Upper lobe of left lung (tissue), 6 donors: ENCODE measurements at places on chromosomes 5 and 9. TPM values are rescaled to one million over a fixed set of nuclear protein-coding genes. Genes with fewer than 3 reads are reported as not detected.
A peak's percentile ranks its signal among the peaks of the same experiment; 100 is the strongest.

Gene IL7R
- 118 TPM for total RNA-seq

Gene SLC6A7
- not detected for total RNA-seq

Gene MGAT1
- 255 TPM for total RNA-seq

Gene MAMDC2
- 50.1 TPM for total RNA-seq

Gene SURF4
- 208 TPM for total RNA-seq

Gene HCN1
- total RNA-seq: 0.07 TPM

Gene ALDH1A1
- total RNA-seq: 230 TPM

Gene SLC45A2
- total RNA-seq: not detected

Gene RGS7BP
- total RNA-seq: 2.5 TPM

Gene ZNF366
- 11.8 TPM for total RNA-seq

DNA sequence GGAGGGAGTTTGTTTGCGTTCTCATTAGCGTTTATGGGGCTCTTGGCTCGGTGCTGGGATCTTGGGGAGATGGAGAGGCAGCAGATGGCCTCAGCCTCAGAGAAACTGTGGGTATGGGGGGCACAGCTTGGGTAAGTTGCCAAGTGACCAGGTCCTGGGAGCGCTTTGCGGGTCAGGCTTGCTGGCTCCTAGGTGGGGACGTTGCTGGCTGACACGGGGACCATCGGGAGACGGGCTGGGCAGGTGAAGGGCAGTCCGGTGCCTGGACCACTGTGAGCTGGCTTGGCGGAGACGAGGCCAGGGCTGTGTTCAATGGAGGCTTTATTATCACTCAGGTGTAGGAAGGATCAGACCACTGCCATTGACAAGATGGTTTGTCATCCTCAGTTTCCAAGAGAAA is 30.0 kb downstream of the FGD3 start:
- no peak for DNase-seq

GRCh38 chr5:111439473-111440075 is 72.8 kb downstream of the STARD4 start:
- DNase-seq: no peak

DNA sequence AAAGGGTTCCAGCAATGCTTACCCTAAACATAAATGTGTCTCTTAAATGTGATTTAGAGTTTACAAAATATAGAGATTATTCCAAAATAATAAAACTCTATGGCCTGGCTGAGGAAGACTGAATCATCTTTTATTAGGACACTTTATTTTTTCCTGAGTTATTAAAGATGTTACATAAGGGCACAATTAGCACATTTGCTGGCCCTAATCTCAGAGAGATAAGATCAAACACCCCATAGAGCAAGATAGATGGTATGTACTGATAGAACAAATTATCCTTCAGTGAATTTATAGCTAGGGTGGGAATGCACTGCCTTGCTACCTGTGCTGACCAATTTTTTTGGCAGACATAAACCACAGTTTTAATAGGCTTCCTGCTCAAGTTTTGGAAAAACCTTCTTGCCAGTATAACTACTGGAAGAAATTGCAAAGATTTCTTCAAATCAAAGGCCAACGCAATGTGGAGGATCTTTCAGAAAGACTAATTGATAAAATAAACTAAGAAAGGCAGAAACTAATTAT is 367.1 kb upstream of the MPDZ start:
- DNase-seq: no peak

DNA sequence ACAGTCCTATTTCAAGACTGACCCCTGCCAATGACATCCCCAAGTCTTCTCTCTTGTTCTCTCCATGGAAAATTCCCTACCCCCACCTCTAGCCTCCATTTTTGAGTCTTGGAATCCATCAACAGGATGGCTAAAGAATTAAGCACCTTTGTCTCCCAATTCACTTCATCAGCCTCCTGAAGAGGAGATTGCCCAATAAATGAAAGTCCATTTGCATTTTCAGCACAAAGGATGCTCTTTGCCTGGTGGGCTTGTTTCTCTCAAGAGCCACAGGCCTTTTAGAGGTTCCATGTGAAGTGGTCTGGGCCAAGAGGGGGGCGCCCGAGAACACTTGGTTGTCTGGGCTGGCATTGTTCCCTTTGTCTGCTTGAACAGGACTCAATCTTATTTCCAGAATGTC is 12.6 kb downstream of the HSD17B3 start:
- DNase-seq: no peak

GRCh38 chr9:11742471-11742870 is 950.7 kb upstream of the TYRP1 start:
- no peak for DNase-seq

DNA sequence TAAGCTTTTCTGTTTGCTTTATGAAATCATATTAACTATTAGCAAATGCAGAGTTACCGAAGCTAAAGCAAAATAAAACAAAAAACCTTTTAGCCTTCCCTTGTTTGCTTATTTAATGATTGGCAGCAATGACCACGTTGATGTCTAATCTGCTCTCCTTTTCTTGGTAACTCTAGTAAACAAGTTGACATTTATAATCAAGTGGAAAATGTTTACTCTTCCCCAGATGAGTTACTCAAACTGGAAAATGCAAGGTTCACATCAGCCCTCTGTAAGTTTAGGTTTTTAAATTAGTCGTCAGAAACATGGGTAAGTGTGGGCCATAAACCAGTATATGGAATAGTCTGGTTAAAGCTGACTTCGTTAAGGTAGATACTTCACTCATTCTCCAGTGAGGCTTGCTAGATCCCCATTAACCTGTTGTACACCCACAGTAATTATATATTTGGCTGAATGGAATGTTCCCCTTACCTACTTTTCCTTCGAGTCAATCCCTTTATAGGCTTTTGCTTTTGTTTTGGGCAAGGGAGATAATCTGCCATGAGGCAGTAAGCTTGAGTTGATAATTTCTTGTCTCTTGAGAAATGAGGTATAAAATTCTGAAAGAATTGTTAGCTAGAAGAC is 100.9 kb downstream of the GDNF start:
- DNase-seq: no peak

DNA sequence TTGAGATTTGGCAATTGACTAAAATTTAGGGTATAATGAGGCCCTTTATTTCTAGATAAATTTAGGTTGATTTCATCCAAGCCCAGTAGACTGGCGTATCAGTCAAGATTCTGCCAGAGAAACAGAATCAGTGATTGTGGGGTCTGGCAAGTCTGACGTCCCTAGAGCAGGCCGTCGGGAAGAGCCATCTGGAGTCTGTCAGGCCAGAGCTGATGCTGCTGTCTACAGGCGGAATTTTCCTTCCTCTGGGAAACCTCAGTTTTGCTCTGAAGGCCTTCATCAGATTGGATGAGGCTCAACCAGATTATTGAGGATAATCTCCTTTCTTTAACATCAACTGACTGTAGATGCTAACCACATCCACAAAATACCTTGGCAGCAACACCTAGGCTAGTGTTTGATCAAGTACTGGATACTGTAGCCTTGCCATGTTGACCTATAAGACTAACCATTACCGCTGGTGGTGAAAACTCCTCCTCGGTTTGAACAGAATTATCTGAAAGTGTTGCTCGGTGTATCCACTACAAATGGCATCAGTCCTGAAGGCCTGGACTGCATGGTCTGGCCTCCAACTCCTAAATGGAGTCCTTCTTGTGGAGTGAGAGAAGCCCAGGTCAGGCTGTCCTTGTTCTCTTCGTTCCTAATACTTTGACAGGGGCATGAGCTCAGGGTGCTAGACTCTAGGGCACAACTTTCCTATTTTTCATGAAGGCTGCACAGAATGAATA is 83.2 kb upstream of the ANKH start:
- no peak for DNase-seq

- no peak for DNase-seq
Measured at GRCh38 chr9:78573205-78573604, 276.3 kb downstream of the PSAT1 start.

DNA sequence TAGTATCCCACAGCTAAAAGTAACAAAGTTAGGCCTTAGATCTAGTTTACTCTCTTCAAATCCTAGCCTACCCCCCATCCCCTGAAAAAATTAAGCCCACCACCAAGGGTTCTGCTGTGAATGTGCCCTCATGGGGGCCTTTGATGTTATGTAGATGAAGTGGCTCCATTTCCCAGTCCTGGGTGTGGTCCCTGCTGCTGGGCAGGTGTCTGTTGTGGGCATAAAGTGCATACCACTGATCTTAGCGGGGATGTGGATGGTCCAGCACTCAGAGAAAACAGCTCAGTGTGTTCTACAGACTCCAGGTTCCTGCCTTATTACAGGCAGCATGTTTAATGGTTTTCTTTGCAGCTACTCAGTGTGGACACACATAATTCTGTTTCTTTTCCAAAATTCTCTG is 1.9 kb downstream of the PCBD2 start:
- DNase-seq: no peak

DNA sequence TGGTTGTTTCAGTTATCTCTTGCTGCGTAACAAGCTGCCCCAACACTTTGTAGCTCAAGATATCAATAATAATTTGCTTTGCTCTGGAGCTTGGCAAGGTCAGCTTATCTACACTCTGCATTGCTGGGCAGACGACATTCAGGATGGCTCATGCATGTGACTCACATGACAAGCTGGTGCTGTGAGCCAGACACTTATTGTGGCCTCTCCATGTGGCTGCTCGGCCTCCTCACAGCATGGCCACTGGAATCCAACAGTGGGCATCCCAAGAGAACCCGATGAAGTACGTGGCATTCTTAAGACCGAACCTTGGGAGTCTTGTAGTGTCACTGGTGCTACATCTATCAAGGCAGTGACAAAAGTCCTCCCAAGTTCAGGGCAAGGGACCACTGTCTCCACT is 94.2 kb upstream of the MVB12B start:
- no peak for DNase-seq

- no peak for DNase-seq
Measured at GRCh38 chr9:94881940-94882339, 155.4 kb downstream of the AOPEP start.

GRCh38 chr9:74499770-74500583 is 2.8 kb downstream of the RORB start:
- DNase-seq: no peak

DNA sequence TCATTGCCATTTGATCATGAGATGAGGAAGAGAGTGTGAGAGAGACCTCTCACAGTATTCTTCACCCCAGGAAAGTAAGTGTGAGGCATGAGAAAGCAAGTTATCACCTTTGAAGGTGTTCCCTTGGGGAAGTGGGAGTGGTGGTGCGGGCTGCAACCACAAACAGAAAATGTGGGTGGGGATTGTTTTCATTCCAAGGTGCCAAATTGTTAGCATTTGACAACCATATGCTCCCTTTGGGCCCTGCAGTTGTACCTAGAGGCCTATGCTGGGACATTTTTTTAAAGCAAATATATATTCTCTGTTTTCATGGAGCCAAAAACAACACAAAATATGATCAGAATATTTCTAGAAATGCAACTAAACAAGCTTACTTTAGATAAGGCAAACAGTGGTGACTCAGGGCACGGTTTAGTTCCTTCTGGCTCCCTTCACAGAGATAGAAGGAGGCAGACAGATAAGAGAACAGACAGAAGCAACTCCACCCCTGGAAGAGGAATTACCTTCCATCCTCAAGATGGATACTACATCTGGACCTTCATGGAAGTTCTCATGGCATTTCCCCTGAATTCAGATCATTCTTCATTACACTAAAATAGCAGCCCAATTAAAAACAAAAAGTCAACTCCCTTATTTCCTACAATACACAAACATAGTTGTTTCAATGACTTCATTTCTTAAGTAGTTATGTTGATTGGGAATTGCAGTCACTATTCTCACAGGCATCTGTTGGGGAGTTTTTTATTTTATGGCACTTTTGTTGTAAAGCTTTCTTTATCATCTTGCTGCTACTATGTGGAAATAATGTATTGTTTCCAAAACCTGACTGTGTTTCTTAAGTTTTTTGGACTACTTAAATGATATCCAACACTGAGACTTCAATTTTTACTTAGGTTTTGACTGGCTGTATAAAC is 416.6 kb downstream of the PLK2 start:
- no peak for DNase-seq

- no peak for DNase-seq
Measured at GRCh38 chr9:91348191-91348807, 13.4 kb downstream of the AUH start.

GRCh38 chr9:124340219-124341069 is 74.8 kb downstream of the PSMB7 start:
- DNase-seq: no peak

- no peak for DNase-seq
Measured at GRCh38 chr9:17401858-17402257, 177.0 kb upstream of the SH3GL2 start.

DNA sequence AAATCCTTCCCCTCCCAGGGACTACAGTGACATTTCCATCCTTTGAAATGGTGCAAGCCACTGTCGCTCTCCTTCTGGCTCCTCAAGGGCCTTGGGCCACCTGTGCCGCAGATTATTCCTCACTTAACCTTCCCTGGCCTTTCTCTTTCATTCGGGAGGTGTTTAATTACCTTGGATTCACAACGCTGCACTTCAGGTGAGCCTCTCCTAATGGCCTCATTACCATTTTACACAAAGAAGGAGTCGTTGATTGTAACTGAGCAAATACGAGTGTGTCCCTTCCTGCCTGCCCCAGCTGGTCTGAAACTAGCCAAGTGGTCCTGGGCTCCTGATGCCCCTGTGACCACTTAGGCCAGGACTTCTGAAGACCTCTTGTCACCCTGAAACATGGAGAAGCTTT is 205.0 kb downstream of the CRB2 start:
- DNase-seq: no peak

DNA sequence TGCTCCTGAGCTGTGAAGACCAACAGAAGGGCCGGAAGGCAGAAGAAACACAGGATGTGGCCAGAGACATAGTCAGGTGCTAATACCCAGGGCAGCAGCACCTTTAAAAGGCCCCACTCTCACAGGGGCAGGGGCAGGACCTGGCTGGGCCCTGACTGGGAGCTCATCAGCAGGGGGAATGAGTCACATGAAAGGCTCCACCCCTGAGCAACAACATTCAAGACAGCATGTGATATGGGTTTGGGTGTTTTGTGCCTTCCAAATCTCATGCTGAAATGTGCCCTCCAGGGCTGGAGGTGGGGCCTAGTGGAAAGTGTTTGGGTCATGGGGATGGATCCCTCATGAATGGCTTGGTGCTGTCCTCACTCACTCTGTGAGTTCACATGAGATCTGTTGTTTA is 181.7 kb downstream of the ERCC6L2 start:
- DNase-seq: no peak

- DNase-seq: no peak
Measured at GRCh38 chr9:132834343-132834742, 43.7 kb downstream of the AK8 start.

GRCh38 chr5:124790895-124791732 is 44.7 kb upstream of the ZNF608 start:
- no peak for DNase-seq

GRCh38 chr5:73820326-73820725 is 194.3 kb downstream of the ARHGEF28 start:
- no peak for DNase-seq

DNA sequence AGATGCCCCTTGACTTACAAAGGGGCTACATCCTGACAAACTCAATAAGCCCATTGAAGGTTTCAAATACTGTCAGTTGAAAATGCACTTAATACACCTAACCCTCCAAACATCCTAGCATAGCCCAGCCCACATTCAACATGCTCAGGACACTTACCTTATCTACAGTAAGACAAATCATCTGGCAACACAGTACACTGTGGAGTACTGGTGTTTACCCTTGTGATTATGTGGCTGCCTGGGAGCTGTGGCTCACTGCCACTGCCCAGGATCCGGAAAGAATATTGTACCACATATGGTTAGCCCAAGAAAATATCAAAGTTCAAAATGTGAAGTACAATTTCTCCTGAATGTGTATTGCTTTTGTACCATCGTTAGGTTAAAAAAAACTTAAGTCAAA is 562.2 kb downstream of the HTR1A start:
- peak; percentile 23 for DNase-seq

GRCh38 chr9:75146229-75146628 is 57.9 kb downstream of the OSTF1 start:
- no peak for DNase-seq
